ENCODE measurements at places on chromosomes 12 and 14.

GRCh38 chr12:90829044-90829443, 125.9 kb downstream of the CCER1 start:
- DNase-seq = no peak

DNA sequence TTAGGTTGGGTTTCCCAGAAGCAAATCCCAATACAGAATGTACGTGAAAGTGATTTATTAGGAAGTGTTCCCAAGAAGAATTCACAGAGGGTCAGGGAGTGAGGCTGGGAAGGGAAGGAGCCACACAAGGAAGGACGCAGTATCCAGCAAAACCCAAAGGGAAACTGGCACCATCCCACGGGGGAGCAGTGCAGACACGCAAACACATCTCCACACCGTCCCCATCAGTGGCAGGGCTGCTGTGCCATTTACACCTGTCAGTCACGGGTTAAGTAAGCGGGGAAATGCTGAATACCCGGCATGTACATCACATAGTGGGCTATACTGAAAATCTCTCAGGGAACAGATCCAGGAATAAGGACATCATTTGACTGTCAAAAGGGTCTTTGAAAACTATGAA, 93.9 kb downstream of the SLC38A1 start:
- DNase-seq = no peak

DNA sequence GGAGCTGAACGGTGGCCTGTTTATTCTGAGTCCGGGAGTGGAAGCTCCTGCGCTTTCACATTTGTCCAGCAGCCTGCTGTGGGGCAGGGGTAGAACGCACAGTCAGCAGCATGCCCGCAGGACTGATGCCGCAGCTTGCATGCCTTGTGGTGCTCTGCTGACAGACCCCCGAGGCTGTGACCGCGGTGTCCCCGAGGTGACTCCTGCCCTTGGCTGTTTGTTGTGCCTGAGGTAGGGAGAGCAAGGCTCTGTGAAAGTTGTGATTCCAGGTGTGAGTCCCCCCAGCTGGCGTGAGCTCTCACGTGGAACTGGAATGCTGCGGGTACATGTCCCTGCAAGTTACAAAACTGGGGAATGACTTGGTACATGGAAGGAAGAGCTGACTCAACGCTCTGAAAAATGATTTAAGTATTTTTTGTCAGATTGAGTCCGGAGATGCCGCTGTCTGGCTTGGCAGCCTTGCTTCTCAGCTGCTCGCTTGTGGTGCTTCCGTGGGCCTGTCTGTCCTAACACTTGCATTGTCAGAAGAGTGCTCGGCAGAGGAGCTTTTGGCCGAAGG, 18.1 kb downstream of the MLXIP start:
- no peak for DNase-seq

- DNase-seq = no peak
Measured at GRCh38 chr14:51094282-51094821, 553 bp downstream of the TRIM9 start.

- no peak for DNase-seq
Measured at GRCh38 chr12:28794786-28795185, 354.3 kb upstream of the FAR2 start.

- no peak for DNase-seq
Measured at GRCh38 chr12:88684610-88685009, 104.3 kb upstream of the KITLG start.

- DNase-seq = no peak
Measured at GRCh38 chr14:59630288-59630963, 53.8 kb upstream of the CCDC175 start.

- DNase-seq = no peak
Measured at GRCh38 chr14:23154964-23155587, 28.4 kb downstream of the SLC7A8 start.

DNA sequence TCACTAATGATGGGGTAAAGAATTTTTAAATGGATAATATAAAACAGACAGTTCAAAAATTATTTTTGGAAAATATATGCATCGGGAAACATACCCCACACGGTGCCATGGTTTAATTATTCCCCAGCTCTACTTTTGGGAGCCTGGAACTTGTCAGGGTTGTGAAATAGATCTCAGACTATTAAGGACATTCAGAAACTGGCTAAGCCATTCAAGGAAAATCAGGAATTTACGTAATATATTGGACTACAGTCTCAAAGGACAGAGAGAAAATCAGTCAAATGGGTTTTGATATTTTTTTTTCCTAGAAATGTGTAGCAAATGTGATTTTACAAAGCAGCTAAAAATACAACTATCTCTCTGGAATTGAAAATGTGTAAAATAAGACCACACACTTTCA, 57.6 kb upstream of the MON2 start:
- DNase-seq = no peak

GRCh38 chr14:70018230-70018629, 139.0 kb downstream of the SMOC1 start:
- no peak for DNase-seq
